HT-29 (cell line): ENCODE measurements at places on chromosomes 13 and 19.

- peak; percentile 73 for DNase-seq
Measured at GRCh38 chr13:109145631-109146030, 516.2 kb downstream of the MYO16 start.

- DNase-seq = no peak
Measured at GRCh38 chr19:51124729-51125128, at the start of gene SIGLEC9. Gene SIGLEC9 (plus strand): TSS chr19:51124906. CDS start chr19:51124975, 69 bp downstream.

DNA sequence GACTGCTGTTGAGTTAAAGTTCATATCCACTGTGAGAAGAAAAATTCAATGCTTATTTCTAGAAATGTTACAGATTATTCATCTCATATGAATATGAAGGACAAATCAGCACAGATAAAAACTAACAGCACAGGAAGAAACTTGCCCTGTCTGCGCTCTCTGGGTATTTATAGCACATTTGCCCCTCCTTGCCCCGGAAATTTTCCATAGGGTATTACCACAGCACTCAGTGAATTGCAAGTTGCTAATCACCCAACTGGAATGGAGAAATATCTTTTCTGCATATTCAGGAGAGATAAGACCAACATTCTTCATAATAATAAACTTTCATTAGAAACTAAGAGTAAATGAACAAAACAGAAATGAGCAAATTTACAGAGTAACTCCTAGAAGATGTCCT is 318.0 kb upstream of the KLF12 start:
- no peak for DNase-seq

DNA sequence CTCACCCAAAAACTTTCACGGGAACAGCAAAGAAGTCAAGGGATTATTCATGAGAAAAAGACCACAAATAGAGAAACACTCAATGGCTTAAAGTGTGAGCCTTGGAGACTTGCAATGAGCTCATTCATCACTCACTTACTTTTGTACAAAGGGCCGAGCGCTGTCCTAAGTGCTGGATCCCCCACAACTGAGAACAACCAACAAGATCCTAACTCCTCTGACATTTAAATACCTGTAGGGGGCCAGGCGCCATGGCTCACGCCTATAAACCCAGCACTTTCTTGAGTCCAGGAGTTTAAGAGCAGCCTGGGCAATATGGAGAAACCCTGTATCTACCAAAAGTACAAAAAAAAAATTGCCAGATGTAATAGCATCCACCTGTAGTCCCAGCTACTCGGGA is 29.4 kb upstream of the ZNF507 start:
- DNase-seq = no peak

GRCh38 chr19:49590971-49591730 is at the start of gene PRR12:
Gene PRR12 (plus strand): TSS chr19:49591182. CDS start chr19:49591655, 473 bp downstream.
- DNase-seq = peak; percentile 75

- no peak for DNase-seq
Measured at GRCh38 chr13:23671897-23672296, 101.7 kb downstream of the TNFRSF19 start.

DNA sequence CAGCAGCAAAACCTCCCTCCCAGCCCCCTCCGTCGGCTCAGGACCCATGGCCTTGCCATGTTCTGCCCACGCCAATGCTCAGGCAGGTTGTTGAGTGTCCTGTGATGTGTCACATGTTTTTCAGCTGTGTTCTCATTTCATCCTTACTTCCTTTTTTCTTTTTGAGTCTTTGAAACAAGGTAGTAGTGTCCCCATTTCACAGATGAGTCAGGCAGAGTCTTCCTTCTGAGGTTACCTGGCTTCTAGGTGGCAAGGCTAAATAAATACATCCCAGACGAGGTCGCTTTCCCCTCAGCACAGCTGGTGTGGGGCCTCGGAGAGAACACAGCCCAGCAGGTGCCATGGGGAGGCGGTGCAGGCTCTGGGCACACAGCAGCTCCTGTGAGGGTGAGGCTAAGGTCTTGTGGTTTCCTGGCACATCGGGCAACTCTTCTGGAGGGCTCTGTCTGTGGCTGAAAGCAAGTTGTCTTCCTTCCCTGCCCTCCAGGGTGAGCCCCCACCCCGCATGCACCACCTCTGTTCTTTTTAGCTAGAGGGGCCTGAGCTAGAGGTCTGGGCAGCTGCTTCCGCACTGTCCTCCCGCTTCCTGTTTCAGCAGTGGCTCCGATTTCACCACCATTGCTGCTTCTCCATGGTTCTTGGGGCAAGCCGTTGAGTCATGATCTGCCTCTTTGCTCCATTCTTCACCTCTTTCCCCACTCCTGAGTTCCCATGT is 15.1 kb downstream of the PRAM1 start:
- no peak for DNase-seq

GRCh38 chr13:106922384-106922783 is 354.4 kb upstream of the ARGLU1 start:
- DNase-seq = peak; percentile 21

GRCh38 chr19:45815481-45816216 is 541 bp upstream of the RSPH6A start:
- no peak for DNase-seq

DNA sequence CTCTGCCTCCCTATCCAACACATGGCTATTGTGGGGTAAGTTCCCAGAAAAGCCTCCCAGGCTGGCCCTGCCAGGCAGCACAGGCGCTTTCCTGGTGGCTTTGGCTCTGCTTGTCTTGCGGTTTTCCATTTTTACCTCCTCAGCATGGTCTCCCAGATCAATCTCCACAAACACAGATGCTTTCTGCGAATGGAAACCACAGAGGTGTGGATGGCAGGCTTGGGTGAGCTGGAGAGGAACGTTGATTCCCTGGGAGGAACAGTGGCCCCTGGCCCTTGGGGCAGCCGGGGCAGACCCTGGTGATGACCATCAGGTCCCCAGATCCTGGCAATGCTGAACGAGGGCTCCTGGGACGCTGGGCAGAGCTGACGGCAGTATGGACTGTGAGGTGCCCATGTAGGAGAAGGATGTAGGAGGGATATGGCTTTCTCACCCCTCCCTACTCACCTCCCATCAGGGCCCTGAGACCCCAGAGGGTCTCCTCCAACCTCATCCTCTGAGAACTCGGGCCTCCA is 6.6 kb downstream of the C13orf46 start:
- DNase-seq = no peak

GRCh38 chr13:99370481-99371275 is 63.5 kb upstream of the GPR183 start:
- DNase-seq = no peak

- DNase-seq = no peak
Measured at GRCh38 chr13:20704459-20705069, 1.1 kb downstream of the IL17D start.

DNA sequence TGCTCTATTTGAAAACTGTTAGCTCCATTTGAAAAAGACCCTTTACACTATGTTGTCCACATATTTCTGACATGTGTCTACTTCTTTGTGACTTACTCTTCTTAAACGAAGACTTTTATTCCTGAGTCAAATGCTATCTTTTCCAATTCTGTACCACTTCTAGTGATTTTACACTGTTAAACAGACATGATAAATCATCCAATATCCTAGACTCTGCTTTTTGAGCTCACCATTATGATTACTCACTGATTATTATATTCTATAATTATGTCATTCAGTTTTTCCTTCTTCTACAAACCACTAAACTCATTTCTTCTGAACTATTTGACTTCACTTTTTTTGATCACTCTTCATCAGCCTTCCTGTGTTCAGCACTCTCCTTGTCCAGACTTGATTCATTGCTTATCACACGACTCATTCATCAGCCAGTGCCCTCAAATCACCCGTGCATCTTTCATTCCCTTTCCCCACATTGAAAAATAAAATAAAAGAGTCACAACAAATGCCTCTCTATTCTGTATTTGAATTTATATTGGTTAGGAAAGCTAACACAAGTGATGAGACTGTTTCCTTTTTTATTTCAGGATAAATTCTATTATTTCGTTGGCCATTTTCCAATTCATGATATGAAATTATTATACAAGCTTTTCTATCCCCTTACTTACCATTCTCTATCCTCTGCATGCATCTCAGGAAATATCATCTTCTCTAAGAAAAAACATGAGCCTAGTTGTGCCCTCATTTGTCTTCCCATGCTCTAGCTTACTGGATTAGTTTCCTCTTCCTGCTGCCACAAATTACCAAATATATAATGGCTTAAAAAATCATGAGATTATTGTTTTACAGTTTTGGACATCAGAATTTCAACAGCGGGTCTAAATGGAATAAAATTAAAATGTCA is 1482.1 kb upstream of the MIR17HG start:
- DNase-seq = no peak

- DNase-seq = no peak
Measured at GRCh38 chr19:15633082-15633835, 7.4 kb upstream of the CYP4F3 start.

- DNase-seq = no peak
Measured at GRCh38 chr19:28634019-28634328, 579.0 kb downstream of the UQCRFS1 start.

DNA sequence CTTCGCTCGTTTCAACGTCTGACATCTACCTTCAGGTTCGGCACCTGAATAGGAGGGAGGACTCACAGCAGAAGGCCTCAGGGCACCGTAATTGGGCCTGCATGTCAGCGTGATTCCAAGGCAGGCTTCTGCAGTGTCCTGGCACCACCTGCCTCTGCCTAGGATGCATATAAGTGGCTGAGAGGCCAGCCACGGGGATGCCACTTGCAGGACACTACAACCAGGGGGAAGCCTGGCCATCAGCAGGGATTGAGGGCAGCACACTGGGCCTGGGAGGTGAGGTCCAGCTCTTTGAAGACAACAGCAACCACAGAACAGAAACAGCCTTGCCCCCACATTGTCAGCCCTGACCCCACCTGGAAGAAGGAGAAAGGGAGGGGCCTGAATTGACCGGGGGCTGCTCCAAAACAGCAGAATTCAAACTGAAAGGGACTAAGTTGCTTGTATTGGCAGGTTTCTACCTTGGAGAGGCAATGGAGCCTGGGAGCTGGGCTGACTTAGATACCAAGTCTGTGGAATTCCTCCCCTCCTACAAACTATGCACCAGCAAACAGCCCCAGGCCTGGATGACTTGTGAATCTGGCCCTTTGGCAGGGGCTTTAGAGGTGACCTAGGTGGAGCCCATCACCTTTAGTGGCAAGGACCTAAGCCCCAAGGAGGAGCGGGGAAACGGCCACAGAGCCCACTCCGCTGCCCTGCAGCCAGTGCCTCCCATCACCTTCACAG is 34.1 kb upstream of the POMP start:
- DNase-seq = no peak

GRCh38 chr13:86976521-86977324 is 694.4 kb upstream of the SLITRK5 start:
- no peak for DNase-seq

GRCh38 chr13:45696610-45697226 is 5.4 kb upstream of the CBY2 start:
- no peak for DNase-seq

DNA sequence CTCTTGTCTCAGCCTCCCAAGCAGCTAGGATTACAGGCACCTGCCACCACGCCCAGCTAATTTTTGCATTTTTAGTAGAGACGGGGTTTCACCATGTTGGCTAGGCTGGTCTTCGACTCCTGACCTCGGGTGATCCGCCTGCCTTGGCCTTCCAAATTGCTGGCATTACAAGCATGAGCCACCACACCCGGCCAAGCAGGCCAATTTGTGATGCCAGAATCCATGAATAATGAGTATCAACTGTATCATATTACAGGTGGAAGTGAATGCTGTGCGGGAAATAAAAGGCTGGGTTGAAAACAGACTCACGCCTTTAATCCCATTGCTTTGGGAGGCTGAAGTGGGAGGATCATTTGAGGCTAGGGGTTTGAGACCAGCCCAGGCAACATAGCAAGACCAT is 3.6 kb upstream of the NFILZ start:
- no peak for DNase-seq

GRCh38 chr13:50229960-50230661 is 214.9 kb downstream of the KCNRG start:
- DNase-seq = peak; percentile 18

DNA sequence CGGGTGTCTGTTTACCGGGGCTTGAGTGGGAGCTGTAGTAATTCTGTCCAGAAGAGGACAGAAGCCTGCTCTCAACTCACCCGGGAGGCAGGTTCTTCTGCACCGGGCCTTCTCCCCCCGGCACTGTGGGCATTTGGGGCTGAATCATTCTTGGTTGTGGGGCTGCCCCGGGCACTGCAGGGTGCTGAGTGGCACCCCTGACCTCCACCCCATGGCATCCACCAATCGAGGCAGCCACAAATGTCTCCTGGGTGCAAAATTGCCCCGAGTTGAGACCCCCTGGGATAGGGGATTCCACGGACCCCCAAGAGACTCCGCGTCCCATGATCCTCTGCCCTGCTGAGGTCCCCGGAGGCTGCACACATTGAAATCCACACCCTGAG is 68.8 kb downstream of the GNG7 start:
- no peak for DNase-seq

- no peak for DNase-seq
Measured at GRCh38 chr19:7505682-7506384, 10.1 kb upstream of the ZNF358 start.

DNA sequence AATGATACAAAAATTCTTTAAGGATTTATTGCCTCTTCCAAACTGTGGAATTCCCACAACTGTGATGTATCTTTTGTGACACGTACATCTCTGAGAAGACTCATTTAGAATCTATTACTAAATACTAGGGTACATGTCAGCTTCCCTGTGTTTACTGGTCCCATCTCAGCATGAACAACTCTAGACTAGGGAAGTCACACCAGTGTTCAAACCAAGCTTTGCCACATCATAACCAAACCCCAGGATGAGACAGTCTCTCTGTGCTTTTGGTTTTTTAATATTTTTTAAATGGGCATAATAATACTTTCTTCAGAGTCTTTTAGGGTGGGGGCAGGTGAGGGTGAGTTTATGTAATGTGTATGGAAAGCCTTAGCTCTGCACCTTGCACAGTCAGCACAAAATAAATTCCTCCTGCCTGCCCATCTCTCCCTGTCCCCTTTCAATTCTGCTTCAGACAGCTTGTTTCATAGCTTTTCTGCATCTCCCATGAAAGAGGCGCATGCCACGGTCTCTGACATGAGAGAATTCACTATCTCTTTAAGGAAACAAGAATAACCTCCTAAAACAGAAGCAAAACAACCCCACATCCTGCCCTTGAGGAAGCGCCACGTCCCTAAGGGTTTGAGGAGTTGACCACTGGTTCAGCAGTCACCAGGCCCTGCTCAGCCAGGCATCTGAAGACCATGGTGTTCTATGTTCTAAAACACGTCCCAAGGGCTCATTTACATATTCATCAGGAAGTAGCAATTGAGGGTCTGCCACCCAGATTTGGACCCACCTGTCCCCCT is 174.5 kb downstream of the USP12 start:
- DNase-seq = no peak

DNA sequence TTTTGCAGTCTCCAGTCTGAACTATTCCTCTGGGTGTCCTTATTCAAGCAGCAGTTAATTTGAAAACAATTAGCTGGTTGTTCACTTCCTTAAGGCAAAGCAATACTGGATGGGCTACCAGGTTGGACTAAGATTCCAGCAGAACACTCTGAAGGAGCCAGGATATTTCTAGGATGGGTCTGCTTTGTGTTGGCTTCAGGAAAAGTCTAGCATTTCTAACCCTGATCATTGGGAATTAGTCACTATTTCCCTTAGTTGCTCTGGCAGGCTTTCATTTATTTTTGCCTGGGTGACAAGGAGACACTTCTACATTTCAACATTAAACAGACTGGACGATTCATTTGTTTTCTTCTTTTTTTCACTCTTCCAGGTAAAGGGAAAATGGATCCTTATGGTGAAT is 228.4 kb downstream of the ENOX1 start:
- DNase-seq = no peak

- DNase-seq = no peak
Measured at GRCh38 chr19:5288347-5288739, 52.3 kb downstream of the PTPRS start.

- no peak for DNase-seq
Measured at GRCh38 chr13:33319859-33320258, 34.3 kb upstream of the STARD13 start.
